ENCODE measurements at places on chromosomes 6 and 20. TPM values are rescaled to one million over a fixed set of nuclear protein-coding genes. Genes with fewer than 3 reads are reported as not detected.
A peak's percentile ranks its signal among the peaks of the same experiment; 100 is the strongest.

Gene UST
- 4.0 TPM for polyA plus RNA-seq

Gene ADGB
- not detected for polyA plus RNA-seq

Gene FAM217A
- not detected for polyA plus RNA-seq

Gene HACE1
- polyA plus RNA-seq = 4.2 TPM

Gene TLDC2
- not detected for polyA plus RNA-seq

DNA sequence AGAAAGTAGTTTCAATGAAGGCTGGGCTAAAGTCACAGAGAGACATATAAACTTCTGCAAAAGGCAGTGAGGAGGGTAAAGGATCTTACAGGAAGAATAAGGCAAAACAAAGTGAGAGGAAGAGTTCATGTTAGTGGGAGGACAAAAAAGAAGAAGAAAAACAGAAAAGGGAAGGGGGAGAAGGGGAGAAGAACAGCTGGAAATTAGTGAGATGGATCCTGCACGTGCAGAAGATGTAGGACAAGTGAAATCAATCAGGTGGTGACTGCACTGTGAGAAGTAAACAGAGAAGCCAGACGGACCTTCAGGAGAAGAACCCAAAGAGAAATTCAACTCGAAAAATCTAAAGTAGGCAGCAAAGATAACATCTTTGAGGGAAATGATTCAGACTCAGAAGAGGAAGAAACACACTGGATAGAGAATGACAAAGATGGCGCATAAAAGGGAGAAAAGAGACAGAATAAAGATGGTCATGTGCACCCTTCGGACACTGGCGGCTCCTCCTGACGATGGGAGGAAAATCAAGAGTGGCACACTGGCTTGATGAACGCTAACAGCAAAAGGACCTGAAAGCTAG is 105.9 kb downstream of the MYB start:
- peak overlapping the region; percentile 27 for H3K4me3 ChIP-seq
- peaks cover 15% of the 10 kb centered on the region for H3K4me1 ChIP-seq
- H3K36me3 ChIP-seq = no peaks in the 10 kb centered on the region
- H3K27ac ChIP-seq = peak overlapping the region; percentile 43
- H3K27me3 ChIP-seq = no peaks in the 10 kb centered on the region
- DNase-seq = peak; percentile 9

- H3K4me1 ChIP-seq = peaks cover 54% of the 10 kb centered on the region
- no peak overlapping the region for H3K4me3 ChIP-seq
- no peaks in the 10 kb centered on the region for H3K27me3 ChIP-seq
- no peaks in the 10 kb centered on the region for H3K36me3 ChIP-seq
- H3K27ac ChIP-seq = no peak overlapping the region
- DNase-seq = no peak
Measured at GRCh38 chr6:47484616-47485015, 7.0 kb downstream of the CD2AP start.

GRCh38 chr6:52635049-52635577 is 35.8 kb upstream of the TMEM14A start:
- no peaks in the 10 kb centered on the region for H3K4me1 ChIP-seq
- H3K4me3 ChIP-seq = no peak overlapping the region
- H3K27ac ChIP-seq = no peak overlapping the region
- peaks cover 8% of the 10 kb centered on the region for H3K27me3 ChIP-seq

DNA sequence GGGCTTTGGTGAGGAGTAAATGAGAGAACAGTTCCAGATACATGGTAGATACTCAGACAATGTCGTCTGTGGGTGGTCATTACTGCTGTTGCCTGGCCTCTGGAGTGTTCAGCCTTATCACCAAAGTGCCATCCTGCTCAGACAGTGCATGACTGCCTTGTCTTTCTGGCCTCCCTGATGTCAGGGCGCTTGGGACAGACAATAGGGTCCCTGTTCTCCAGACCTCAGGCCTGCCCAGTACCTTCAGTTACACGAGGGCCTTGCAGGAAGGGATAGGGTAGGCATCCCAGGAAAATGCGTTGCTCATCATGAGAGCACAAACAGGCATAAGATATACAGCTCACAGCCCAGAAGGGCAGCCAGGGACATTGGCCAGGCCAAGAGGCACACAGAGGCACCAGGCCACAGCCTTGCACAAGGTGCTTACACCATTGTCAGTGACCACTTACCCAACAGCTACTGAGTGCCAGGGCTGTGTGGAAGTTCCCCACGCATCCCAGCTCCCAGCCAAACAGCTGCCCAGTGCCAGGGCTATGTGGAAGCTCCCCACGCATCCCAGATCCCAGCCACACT is 27.4 kb downstream of the BPIFB1 start:
- H3K4me1 ChIP-seq = no peaks in the 10 kb centered on the region
- peaks cover 13% of the 10 kb centered on the region for H3K27me3 ChIP-seq
- H3K27ac ChIP-seq = no peak overlapping the region
- no peaks in the 10 kb centered on the region for H3K36me3 ChIP-seq
- no peak overlapping the region for H3K4me3 ChIP-seq
